Left ventricle myocardium inferior (tissue), 1 donor: ENCODE measurements at places on chromosomes 6 and 20.

DNA sequence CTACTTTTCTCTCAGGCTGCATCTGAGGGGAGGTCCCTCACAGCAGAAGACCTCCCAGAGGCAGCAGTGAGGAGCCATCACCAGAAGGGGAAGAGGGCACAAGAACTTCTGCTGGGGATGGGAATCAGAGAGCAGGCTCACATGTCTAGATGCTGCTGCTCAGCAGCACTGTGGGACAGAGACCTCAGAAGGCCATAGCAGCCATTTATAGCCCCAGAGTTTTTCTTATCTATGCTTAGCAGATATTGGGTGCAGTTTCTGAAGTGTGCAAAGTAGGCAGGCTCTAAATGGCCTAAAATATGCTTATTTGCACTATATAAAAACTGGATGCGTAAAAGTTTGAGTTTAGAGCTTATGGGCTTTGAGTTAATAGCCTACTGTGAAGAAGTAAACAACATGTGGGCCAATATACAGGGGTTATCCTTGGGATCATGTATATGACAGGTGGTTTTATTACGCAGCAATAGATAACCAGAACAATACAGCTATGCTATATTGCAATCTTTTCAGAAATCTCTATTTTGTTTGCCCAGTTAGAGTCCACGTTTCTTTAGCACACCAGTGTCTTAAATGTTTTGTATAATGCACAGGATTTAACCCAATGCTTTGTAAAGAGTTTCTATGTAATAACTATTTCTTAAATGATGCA, 60.2 kb upstream of the TMEM244 start:
- DNase-seq: no peak

GRCh38 chr20:54355631-54356280, 119.6 kb upstream of the DOK5 start:
- DNase-seq: no peak

- DNase-seq: no peak
These were observed 229.4 kb downstream of the TBC1D7 start for GRCh38 chr6:13098793-13099570.

GRCh38 chr20:51162015-51162414, 139.1 kb upstream of the KCNG1 start:
- DNase-seq: no peak

GRCh38 chr6:154476494-154476893, 34.0 kb downstream of the CNKSR3 start:
- no peak for DNase-seq

- no peak for DNase-seq
These were observed 158.8 kb upstream of the ENPP5 start for GRCh38 chr6:46329568-46329967.
